ENCODE measurements at places on chromosomes 7 and 10.

DNA sequence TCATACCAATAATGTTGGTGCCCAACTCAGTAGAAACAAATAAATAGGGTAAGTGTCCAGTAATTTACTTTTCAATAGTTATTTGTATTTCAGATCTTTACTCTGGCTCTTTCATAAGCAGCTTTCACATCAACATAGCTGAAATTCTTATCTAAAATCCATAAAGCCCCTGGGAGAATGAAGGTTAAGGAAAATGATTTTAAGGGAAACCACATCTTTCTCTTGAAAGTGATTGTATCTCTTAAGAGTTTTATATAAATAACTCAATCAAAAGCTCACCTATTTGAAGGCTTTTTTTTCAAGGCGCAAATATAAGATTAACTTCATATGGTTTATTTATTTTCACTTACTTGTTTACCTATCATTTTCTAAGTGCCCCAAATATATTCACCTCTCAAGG, 324.4 kb downstream of the HGF start:
- DNase-seq = no peak

GRCh38 chr7:12731214-12731656, 43.8 kb downstream of the ARL4A start:
- no peak for DNase-seq

DNA sequence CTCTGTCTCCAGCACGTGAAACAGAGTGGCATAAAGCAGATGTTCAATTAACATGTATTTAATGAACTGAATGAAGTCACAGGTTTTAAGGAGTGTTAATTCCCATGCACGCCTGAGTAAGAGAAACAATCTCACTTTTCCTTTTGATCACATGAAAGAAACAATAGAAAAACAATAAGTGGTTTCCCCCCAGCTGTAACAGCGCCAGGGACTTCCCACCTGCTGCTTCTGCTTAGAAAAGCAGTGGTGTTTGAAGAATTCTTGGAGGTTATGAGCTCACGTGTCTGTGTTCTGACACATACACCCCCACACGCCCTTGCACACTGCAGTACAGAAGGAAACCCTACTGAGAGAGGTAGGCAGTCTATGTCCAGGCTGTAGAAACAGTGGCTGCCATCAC, 51.3 kb upstream of the FRMD4A start:
- no peak for DNase-seq

- no peak for DNase-seq
Observed at GRCh38 chr7:187227-187927, 5.0 kb upstream of the FAM20C start.

Measured in cortex of kidney (tissue), 1 donor.